ENCODE measurements at places on chromosomes 12 and 14.

- DNase-seq, result no peak
Measured at GRCh38 chr14:38824706-38825105, 278.3 kb downstream of the SEC23A start.

- DNase-seq, result no peak
Measured at GRCh38 chr12:40262657-40263056, 37.9 kb downstream of the LRRK2 start.

- no peak for DNase-seq
Measured at GRCh38 chr12:9719790-9720189, 13.1 kb downstream of the CLECL1 start.

DNA sequence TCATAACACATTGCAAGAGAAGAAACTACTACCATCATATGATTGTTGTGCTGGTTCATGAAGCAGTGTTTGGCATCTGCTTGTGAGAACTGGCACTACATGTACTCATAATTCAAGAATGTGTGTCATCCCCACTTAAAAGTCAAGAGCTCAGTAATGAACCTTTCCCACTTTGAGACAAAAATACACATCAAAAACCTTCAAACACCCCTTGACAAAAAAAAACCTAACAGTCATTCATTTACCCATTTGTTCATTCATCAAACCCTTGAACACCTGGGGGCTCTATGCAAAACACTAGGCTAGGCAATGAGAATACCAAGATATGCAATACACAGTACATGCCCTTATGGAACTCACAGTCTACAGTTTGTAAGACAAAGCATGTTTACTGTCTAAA, 40.0 kb downstream of the KIF21A start:
- DNase-seq, result no peak

DNA sequence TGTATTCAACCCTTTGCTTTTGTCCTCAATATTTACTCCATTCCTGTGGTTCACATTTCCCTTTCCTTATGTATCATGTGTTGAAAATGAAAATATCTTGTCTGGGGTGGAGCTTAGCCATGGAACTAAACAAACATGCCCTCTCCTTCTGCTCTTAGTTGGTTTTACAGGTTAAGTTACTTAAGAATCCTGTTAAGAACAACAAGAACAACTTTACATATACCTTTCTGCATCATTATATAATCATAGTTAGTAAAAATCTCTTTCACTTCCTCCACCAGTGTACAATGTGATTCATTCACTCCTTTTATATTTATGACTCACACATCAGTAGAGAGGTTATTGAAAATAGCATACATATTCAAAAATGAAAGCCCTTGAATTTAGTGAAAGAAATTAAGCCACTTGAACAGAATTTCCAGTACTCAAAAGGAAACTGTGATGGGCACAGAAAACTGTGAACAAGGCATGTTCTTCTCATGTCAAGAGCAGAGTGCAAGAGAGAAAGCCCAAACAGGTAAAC, 307.7 kb downstream of the CCDC91 start:
- no peak for DNase-seq

DNA sequence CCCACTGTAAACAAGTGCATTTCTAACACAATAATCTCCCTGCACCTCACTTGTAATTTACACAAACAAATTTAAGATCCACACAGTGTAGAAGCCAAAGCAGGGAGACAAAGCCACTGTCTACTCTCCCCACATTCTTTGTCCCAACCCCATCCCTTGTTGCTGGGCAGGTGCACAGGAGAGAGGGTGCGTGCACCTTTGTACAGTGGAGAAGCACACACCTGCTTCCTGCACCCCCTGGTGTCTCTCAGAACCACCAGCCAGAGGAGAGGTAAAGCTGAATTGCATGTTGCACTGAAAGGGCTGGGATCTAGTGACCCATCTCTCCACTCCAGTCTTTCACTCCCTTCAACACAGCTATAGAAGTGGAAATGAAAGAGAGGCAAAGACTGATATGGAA, 51.4 kb upstream of the IFNG-AS1 start:
- no peak for DNase-seq

DNA sequence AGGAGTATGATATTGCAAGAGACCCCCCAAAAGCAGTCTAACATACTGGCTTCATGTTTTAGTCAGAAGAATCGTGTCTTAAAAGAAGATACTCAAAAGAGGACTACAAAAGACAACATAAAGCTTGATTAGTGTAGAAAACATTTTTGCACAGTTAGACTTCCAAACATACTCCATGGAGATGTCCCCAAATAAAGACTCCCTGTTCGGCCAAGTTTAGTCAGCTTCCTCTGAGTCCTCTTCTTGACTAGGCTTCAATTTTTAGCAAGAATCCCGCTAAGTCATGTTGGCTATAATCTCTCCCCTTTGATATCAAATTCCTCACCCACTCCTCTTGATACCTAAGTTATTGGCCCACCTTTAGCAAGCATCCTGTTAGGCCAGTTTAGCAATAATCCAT, 298.0 kb downstream of the RMST start:
- DNase-seq, result no peak

GRCh38 chr12:26331960-26332359, 136.6 kb downstream of the SSPN start:
- no peak for DNase-seq

DNA sequence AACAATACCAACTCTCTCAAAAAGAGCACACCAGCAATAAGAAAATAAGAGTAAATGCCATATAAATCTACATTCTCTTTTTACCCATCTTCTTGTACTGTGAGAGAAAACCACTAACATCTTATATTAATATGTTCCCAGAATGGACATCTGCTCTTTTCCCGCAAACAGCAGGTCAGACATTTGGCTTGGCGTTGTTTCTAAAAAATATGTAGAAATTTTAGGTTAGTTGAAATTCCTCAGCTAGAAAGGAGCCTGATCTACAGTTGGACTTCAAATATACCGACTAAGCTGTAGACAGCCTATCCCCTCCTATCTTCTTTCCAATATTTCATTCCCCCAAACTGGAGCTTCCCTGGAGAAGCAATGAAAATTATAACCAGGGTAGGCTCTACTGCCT, 88.7 kb downstream of the PPP2R5E start:
- DNase-seq, result no peak

DNA sequence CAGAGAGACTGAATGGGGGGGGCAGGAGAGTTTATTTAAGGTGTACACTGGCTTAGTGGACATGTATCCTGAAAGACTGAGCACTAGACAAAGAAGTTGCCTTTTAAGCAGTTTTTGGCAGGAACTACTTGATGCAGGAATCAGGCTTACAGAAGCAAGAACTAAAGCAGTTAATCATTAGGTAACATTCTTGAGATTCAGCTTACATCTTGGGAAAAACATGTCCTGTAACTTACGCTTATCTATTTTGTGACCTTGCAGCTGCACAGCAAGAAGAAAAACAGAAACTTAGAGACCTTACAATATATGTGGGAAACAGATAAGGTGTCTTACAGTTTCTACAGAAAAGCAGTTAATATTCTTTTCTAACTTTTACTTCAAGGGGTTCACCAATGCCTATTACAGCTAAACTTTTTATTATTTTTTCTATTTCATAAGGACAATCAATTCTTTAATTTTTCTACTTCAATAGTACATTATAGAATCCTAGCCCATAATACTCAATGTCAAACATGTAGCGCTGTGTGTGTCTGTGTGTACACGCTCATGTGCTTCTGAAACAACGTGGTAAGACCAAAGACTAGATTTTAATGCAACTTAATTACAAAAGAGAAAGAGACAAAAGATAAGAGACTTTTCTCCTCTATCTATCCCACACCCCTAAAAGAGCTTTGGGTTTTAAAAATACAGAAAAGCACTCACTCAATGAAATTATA, 276.9 kb downstream of the PRKD1 start:
- no peak for DNase-seq

- no peak for DNase-seq
Measured at GRCh38 chr12:86122846-86123468, 133.2 kb downstream of the MGAT4C start.

DNA sequence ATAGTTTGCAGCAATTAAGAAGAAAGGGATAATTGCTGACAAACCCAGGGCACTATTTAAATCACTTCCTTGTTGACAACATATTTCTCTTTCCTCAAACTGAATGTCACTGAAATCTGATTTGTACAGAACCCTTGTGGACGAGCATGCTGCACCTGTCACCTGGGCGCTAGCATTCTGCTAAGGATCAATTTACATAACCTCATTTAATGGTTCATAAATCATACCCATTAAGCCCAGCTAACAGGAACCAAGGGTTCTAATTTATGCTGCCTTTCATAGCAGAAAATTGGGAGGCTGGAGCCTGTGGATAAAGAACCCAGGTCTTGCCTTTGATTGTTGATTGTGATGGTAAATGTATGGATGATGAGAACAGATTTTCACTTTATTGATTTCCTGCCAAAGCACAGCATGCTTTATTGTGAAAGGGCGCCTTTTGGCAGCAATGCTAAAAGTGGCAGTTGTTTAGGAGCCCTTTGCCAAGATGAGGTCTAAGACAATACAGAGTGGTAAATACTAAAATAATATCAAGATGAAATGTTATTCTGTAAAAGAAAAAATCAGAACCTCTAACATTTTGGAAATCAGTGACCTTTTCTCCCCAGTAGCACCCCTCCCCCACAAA, 95.4 kb downstream of the NKX2-1 start:
- no peak for DNase-seq

DNA sequence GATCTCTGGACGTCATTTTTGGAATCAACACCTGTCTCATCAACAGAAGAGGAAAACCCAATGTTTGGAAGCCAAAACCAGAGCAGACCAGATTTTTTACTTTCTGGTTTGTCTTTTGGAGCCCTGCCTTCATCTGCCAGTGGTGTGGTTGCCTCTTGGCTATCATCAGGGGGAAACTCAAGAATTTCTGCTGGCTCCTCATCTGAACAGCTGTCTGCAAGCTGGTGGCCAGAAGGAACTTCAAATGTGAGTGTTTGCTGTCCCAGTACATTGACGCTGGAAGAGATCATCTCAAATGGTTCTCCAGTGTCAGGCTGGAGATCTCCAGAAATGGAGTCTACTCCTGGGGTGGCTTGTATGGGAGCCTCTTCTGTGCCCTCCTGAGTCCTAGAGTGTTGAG, 13.8 kb downstream of the PLD4 start:
- no peak for DNase-seq

DNA sequence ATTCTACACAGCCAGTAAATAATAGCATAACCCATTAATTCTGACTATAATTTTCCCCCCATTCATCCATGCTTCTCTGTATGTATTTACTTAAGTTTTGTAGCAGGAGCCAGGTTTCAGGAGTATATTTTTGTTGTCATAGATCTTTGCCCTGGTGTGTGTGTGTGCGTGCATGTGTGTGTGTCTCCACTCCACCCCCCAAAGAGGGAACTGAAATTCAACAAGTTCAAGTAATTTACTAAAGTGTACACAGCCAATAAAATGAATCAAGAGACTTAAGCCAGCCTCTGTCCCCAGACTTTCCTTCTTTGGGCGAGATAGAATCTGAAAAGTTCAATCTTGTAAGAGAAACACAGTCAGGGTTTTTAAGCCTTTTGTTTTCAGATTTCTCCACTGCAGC, 792.0 kb downstream of the MED13L start:
- no peak for DNase-seq

DNA sequence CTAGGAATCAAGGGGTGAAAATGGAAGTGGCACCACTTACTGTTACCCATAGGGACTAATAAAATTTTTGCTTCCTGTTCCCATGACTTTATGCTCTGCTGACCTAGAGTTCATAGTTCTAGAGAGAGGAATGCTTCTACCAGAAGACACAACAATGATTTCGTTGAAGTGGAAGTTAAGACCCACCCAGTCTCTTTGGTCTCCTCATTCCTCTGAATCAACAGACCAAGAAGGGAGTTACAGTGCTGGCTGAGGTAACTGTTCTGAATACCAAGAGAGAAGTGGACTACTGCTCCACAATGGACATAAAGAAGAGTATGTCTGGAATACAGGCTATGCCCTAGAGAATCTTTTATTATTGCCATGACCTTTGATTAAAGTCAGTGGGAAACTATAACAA, 23.5 kb upstream of the DYRK2 start:
- DNase-seq, result no peak

- DNase-seq, result no peak
Measured at GRCh38 chr12:122860854-122861586, 25.8 kb downstream of the HIP1R start.
